Activated CD4-positive, CD25-positive, alpha-beta regulatory T cell treated with anti-CD3 and anti-CD28 coated beads, Interleukin-2, amount 50 U/mL, for 16 hours (primary cell): ENCODE measurements at places on chromosomes 11 and 22.

GRCh38 chr22:24443668-24444067, 16.3 kb downstream of the ADORA2A start:
- DNase-seq: no peak

DNA sequence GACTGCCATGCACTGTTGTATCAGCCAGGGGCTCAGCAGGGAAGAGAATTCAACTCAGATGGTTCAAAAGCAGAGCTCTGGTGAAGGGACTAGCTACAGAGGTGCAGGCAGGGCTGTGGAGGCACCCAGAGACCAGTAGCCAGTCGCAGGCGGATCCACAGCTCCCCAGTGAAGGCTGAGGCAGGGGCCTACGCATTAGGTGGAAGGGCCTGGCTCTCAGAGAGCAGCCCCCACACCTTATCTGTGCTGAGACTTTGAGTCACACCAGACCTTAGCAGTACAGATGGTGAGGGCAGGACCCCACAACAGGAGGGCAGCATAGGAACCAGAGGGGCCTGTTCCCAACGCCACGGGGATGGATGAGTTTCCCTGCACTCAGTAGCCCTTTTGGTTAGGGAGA, 189.6 kb downstream of the DSCAML1 start:
- DNase-seq: no peak

DNA sequence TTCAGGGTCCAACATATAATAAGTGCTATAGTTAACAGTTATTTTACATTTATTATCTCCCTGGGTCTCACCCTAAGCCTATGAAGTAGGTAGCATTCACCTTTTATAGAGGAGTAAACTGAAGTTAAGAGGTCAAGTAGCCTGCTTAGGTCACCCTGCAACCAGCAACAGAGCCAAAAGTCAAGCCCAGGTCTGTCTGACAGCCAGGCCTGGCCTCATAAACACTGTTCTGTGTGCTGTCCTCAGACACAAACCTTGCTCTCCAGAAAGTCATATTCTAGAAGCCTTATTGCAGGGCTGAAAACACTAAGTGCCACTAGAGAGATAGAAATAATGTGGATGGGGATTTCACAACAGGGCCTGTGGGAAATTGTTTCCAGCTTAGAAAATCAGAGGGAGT, 59.3 kb downstream of the BDNF start:
- DNase-seq: no peak

GRCh38 chr22:17920992-17921650, 103.2 kb downstream of the MICAL3 start:
- DNase-seq: no peak

DNA sequence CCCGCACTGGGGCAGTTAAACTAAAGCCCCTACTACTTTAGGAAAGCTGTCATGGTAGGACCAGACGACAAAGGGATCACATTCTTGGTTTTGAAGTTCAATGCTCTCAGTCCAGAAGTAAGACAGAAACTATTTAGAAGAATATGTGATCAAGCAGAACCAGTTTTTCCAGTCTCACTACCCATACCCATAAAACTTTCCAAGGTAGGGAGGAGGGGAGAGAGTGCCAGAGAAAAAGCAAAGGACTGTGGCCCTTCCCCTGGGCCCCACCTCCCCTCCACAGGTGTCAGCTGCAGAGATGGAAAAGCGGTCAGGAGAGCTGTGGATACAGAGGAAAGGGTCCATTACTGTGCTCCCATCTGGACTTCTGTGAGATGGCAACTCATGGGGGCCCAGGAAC, 587.1 kb downstream of the SOX6 start:
- no peak for DNase-seq

- no peak for DNase-seq
Observed at GRCh38 chr11:121131656-121132055, 30.6 kb downstream of the TECTA start.

DNA sequence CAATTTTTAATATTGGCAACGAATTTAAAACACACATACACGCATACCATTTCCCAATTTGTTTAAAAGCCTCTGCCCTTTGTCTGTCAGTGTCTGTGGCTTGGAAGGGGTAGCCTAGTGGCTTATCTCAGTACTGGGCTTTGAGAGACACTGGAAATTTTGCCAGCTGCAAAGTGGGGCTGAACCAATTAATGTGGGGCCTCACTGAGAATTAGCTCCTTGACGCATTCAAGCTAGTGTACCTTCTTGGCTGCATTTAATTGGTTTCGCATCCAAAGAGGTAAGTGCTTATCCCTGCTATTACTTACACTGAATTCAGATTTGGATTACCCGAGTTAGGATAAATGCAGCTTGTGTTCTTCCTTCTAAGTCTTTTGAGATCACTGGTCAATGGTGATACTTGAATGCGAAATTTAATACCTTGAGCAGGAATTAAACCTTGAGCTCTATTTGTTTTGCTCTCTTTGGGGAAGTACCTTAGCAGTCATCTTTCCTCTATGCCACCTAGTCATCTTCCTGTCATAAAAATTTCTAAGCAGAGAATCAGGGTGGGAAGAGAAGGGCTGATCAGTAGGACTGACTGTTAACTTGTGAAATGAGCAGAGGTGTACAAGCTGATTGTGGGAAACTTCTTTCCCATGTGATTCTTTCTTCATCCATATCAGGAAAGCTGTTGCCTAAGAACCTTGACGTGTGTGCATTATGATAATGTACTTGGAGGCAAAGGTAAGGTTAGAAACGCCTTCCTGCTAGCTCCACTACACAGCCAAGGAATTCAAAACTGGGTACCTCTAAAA, 187.7 kb upstream of the E2F8 start:
- DNase-seq: no peak

DNA sequence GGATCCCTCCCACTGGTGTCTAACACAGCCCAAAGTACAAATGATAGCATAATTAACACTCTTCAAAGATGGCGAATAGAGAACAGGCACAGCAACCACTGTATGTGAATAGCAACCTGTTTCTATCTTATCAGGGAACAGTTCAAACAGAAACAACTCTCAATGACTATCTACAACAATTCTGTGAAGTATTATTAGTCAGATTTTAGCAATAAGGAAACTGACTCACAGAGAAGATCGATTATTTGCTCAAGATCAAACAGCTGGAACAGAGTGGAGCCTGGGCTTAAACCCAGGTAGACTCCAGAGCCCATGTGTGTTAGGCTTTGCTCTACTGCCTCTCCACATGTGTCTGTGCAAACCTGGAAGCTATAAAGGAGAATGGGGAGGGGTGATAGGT, 88.7 kb downstream of the C11orf58 start:
- DNase-seq: no peak

GRCh38 chr11:120863359-120863758, 160.5 kb upstream of the TBCEL start:
- DNase-seq: no peak

GRCh38 chr11:27381238-27381666, 18.2 kb upstream of the CCDC34 start:
- no peak for DNase-seq

DNA sequence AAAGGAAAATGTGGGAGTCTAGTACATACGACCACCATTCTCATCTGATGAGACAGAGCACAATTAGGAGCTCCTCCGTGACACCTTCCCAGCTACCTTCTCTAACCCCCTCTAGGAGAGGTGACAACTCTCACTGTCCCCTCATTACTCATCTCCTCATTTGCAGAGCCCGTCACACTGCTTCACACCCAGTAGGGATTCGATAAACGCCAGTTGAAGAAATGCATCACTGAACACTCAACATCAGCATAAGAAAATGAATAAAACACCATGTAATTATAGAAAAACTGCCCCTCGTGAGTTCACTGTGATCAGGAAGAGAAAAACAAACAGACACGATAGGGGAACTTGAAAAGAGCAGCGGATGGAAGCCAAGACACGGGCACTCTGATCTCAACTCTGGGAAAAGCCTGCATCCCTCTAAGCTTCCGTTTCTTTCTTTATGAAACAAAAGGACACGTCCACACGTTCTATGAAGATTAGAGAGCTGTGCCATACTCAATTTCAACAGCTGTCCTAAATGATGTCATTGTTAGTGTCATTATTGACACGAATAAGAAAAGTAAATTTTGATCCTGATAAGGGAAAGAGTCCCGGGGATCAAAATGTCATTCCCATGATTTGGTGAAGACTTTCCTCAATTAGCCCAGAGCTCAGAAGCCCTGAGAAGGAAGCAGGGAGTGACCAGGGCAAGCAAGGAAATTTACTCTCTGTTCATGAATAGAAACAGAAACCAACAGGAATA, 356.9 kb downstream of the LARGE1 start:
- DNase-seq: no peak

GRCh38 chr11:70574725-70575347, 176.5 kb downstream of the CTTN start:
- no peak for DNase-seq

- no peak for DNase-seq
Observed at GRCh38 chr11:33545931-33546330, 154.7 kb downstream of the C11orf91 start.

DNA sequence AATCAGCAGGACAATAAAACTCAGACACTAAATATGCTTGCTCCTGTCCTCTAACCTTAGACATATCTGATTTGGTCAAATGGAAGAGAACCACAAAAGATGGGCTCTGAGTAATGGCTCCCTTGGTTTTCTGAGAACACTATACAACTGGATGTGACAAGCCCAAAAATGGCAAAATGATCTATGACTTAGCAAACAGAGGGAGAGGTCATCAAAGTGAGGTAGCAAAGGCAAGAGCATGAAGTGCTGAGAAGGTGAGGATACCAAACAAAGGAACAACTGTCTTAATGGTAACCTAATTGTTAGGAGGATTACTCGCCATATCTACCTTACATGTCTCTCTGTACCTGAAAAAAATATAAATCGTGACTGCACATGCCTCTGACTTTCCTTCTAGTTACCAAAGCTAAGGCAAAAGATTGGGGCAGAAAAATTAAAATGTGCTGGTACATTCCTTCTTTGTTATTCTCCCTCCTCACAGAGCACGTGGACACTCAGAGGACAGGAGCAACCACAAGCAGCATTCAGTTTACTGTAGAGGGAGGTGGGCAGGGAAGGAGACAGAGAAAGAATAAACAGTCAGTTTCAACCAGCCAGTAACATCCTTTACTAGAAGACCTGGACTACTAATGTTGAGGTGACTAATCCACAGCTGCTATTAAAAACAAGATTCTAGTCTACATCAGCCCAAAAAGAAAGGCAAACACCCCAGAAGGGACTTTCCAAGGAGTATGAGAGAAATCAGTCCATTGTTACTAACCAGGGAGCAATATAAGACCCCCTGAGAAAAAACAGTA, 88.8 kb downstream of the AMBRA1 start:
- no peak for DNase-seq

DNA sequence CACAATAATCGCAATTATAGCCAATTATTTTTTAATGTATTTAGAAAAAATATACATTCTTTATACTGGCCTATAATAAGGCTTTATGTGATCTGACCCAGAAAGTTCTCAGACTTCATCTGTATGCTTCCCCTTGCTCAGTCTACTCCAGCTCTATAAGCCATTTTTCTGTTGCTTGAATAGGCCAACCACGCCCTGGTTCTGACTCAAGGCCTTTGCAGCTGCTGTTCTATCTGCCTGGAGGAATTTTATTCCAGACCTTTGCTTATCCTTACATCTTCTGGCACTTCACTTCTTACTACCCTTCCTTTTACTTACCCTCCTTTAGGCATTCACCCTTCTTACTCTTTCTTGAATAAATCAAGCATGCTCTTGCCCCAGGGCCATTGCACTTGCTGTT, 54.9 kb upstream of the PDE3B start:
- DNase-seq: no peak

- DNase-seq: no peak
Observed at GRCh38 chr11:70405679-70406395, 7.5 kb downstream of the CTTN start.

DNA sequence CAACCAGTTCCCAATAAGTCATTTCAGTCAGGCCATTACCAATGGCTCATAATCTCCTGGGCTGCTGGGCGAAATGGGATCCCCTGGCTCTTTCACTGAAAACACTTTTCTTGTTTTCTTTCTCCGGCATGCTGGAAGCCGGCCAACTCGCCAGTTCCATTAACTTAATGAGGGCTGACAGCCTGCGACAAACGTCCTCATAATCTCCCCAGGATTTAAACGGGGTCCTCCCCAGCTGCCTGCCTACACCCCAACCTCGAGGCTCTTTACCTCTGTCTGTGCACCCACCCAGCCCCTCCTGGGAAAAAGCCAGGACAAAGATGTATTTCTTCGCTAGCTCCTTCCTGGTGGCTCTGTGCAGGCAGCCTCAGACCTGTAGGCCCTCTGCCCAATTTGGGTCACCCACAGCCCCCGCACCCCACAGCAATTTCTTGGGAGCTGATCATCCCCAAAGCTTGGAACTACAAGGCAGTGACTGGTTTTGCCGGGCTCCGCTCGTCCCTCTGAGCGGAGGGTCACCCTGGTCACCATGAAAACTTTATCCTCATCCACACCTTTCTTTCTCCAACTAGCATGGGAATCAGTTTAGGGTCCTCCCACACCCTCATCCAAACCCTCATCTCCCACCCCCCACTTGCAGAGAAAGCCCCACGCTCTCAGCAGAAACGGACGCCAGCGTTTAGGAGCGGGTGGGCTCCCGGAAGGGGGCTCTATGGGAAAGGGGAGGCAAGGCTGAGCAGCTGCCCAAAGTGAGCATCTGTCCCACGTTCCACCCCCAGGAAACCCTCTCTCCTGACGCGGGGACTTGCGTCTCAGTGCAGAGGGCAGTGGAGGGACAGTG, 51.1 kb upstream of the KCNQ1OT1 start:
- DNase-seq: no peak

- DNase-seq: no peak
Observed at GRCh38 chr11:110566577-110566976, 136.8 kb downstream of the FDX1 start.

GRCh38 chr11:83002053-83002452, 69.6 kb downstream of the RAB30 start:
- no peak for DNase-seq

DNA sequence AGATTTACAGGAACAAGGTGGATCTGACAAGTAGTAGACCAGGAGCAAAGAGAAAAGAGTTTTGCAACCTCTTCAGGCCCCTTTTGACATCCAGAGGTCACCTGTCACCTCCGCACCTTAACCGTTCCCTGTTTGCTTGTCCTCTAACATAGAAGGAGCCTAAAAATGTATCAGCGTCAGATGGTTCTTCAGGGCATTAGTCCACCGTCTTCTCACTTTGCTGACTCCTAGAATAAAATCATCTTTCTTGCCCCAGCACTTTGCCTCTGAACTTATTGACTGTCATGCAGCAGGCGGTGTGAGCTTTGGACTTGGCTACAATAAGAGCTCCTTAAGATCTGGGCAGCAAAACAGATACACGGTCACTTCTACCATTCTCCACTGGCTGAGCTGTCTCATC, 339.7 kb upstream of the B3GAT1 start:
- no peak for DNase-seq
